ENCODE measurements at places on chromosomes 3 and 15. TPM values are rescaled to one million over a fixed set of nuclear protein-coding genes. Genes with fewer than 3 reads are reported as not detected.

DNA sequence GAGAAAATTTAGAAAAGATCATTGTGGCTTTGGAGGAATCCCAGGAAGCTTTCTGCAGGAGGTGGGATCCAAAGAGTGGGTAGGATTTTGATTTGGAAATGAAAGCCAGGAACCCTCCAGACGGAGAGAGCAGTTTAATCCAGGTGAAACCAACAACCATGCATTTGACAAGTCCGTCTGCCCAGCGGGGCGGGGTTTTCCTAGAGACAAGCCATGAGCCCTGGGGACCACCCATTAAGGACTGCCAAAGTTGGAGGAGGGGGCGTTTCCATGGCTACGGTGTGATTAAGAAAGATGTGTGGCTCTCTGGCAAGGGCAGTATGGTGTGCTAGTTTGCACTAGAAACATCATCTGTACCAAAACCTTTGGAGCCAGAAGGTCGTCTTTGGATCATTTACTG lies 53.4 kb downstream of the SRGAP3 start:
- H3K4me1 ChIP-seq, result no peaks in the 10 kb centered on the region
- DNase-seq, result no peak
- peaks cover 13% of the 10 kb centered on the region for H3K27me3 ChIP-seq
- H3K27ac ChIP-seq, result no peak overlapping the region

GRCh38 chr15:33209575-33210481 lies 15.3 kb upstream of the FMN1 start:
- no peak for DNase-seq
- peaks cover 2% of the 10 kb centered on the region for H3K27me3 ChIP-seq
- no peak overlapping the region for H3K27ac ChIP-seq
- no peaks in the 10 kb centered on the region for H3K36me3 ChIP-seq
- peaks cover 3% of the 10 kb centered on the region for H3K4me1 ChIP-seq
- H3K4me3 ChIP-seq, result no peak overlapping the region

GRCh38 chr3:115699706-115700105 lies 76.4 kb downstream of the GAP43 start:
- H3K27ac ChIP-seq, result no peak overlapping the region
- no peaks in the 10 kb centered on the region for H3K36me3 ChIP-seq
- no peak for DNase-seq

The LMAN1L gene
- total RNA-seq, result 0.36 TPM

DNA sequence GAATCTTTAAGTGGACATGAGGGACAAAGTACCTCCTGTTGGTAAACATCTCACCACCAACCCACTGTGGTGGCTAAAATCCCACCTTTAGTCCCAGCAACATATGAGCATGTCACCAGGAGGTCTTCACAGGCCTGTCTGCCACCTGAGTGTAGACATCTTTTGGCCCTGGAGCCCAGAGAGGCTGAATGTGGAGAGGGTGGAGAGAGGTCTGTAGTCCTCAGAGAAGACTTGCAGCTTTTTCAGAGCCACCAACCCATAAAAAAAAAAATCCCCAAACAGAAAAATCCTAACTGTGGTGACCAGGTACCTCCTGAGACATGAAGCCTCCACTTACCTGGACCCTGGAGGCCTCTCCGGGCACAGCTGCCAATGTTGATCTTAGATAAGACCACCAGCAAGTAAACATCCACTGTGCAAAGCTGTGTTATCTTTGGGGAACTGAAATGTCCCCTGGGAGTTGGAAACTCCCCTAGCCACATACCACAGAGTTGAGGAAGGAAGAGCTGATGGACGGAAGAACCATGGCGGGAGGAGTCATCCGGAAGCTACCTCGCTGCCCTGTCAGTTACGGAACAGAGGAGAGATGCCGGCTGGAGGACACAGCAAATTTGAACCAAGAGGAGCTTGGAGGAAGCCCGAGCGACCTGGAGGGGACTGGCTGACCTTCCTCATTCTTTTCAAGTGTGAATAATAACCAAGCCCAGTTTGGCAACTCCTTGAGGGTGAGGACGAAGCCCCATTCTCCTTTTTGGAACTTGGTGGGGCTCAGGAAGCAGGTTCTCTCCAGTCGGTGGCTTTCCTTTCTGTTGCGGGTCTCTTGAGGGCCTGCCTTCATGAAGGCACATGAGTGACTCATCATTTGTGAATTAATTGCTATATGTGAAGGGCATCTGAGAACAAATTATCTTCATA lies at the start of gene GHRL:
GHRL (minus strand) TSS at position 443 of the 915 bp plus-strand sequence. CDS start 2,767 bp downstream, outside the sequence.
- H3K36me3 ChIP-seq, result peaks cover 55% of the 10 kb centered on the region
- peaks cover 8% of the 10 kb centered on the region for H3K4me1 ChIP-seq
- no peaks in the 10 kb centered on the region for H3K27me3 ChIP-seq
- H3K4me3 ChIP-seq, result peak within 1 kb of the TSS; percentile 41
- DNase-seq, result no peak
- H3K27ac ChIP-seq, result peak within 1 kb of the TSS; percentile 89

DNA sequence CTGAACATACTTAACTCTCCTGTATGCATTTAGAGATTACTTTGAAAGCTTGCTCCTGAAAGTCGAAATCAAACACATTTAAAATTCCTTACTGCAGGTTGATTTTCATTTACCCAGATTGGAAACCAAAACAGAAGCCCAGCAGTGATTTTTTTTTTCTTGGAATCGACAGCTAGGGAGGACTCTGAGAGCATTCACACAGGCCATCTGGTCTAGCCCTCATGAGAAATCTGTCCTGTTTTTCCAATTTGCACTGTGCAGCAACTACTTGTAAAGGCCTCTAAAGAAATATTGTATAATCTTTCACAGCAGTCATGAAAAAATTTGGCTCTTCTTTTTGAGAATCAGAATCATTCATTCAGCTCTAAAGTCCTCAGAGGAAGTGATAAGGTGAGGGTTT lies 179.2 kb downstream of the KCNAB1 start:
- H3K4me3 ChIP-seq, result no peak overlapping the region
- H3K36me3 ChIP-seq, result no peaks in the 10 kb centered on the region
- DNase-seq, result no peak
- H3K27ac ChIP-seq, result no peak overlapping the region
- H3K4me1 ChIP-seq, result no peaks in the 10 kb centered on the region
- peaks cover 23% of the 10 kb centered on the region for H3K27me3 ChIP-seq

The ZIC1 gene
- total RNA-seq, result not detected

DNA sequence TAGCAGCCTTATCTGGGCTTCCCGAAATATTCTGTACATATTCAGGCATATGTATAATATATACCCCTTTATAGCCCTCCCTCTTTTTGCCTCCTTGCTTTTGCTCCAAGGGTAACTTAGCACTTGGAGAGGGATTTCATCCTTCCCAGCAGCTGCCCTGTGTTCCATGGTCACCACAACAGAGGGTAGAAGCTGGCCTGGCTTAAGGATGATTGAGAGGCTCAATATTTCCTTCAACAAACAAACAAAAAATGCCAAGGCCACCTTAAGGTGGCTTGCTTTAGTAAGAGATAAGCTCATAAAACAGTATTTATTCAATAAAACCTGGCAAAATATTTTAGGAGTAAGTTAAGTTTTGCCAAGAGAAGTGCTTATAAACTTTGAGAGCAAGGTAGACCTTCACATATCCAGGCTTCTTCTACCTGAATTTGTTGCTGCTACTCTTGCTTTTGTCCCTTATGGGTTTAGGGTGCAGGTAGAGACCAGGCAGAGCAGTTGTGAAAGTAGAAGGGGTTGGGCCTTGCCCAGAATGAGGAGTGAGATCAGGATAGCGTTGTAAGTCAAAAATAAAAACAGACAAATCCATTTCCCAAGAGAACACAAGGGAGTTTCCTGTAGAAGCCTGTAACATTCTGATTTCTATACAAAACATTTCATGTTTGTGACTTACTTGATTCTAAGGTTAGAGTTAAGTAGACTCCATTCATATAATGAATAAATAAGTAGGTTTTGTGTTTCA lies 52.7 kb upstream of the ATOSA start:
- H3K4me3 ChIP-seq, result no peak overlapping the region
- no peak overlapping the region for H3K27ac ChIP-seq
- H3K4me1 ChIP-seq, result peaks cover 31% of the 10 kb centered on the region
- no peaks in the 10 kb centered on the region for H3K36me3 ChIP-seq
- no peaks in the 10 kb centered on the region for H3K27me3 ChIP-seq
- DNase-seq, result no peak

The PCNP gene
- 205 TPM for total RNA-seq

DNA sequence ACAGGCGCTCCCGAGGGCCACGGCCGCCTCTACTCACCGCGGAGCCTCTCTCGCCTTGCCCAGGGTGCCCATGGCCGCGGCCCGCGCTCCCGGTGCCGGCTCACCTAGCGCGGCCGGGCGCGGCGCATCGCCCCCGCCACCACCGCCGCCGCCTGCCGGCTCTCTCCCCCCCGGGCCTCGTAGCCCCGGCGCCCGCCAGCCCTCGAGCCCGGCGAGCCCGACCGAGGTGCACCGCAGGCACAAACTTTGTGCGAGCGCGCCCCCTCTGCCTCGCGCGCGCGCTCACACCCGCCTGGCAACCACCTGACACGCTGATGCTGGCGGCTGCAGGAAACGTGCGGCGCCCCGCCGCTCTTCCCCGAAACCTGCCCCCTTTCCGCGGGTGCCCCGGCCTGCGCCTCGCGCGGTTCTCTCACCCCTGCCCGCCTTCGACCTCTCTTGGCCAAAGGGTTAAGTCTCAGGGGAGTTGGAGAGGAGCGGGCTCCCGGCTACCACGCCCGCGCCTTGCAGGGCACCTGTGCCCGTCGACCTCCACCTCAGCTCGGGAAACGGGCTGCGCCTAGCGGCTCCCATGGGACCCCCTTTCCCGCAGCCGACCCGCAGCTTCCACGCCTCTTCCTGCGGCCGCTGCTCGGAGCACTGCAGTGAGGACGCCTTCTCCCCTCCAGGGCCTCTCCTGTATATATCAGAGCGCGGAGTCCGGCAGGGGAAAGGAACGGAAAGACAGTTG lies at the start of gene RASGRP1:
RASGRP1 (minus strand) TSS at position 258 of the 730 bp plus-strand sequence; CDS start at position 72, 186 bp downstream.
- peak within 1 kb of the TSS; percentile 99 for H3K27ac ChIP-seq
- peaks cover 55% of the 10 kb centered on the region for H3K4me1 ChIP-seq
- peak within 1 kb of the TSS; percentile 95 for H3K4me3 ChIP-seq
- H3K27me3 ChIP-seq, result no peaks in the 10 kb centered on the region
- peaks cover 43% of the 10 kb centered on the region for H3K36me3 ChIP-seq

- H3K4me3 ChIP-seq, result no peak overlapping the region
- no peaks in the 10 kb centered on the region for H3K27me3 ChIP-seq
- H3K36me3 ChIP-seq, result peaks cover 36% of the 10 kb centered on the region
- DNase-seq, result no peak
Measured at GRCh38 chr3:53286727-53287126, 30.9 kb upstream of the TKT start.

The MRAS gene
- 0.07 TPM for total RNA-seq

The SNX33 gene
- 4.1 TPM for total RNA-seq

- H3K4me3 ChIP-seq, result no peak overlapping the region
- H3K36me3 ChIP-seq, result peaks cover 81% of the 10 kb centered on the region
- no peak for DNase-seq
Measured at GRCh38 chr3:105771392-105771791, 97.4 kb downstream of the CBLB start.

The SPESP1 gene
- 0.51 TPM for total RNA-seq

DNA sequence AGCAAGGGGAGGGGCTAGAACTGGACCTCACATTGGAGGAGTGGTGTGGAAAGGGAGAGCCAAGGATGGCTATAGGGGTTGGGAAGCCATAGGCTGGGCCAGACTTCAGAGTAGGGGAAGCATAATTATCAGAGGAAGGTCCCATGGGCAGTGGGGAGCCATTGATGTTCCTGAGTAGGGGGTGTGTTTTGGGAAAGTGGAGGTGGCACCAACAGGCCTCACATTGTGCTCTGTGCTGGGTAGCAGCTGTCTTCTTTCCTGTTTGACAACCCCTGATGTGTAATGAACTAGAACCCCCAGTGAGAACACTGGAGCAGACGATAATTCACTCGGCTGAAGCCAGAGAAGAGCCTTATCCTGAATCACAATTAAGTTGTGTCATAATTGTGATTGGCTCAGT lies 41.2 kb downstream of the SLC6A11 start:
- H3K4me1 ChIP-seq, result no peaks in the 10 kb centered on the region
- no peaks in the 10 kb centered on the region for H3K36me3 ChIP-seq
- DNase-seq, result no peak
- no peaks in the 10 kb centered on the region for H3K27me3 ChIP-seq

- no peaks in the 10 kb centered on the region for H3K27me3 ChIP-seq
- no peaks in the 10 kb centered on the region for H3K4me1 ChIP-seq
- no peak for DNase-seq
- H3K4me3 ChIP-seq, result no peak overlapping the region
Measured at GRCh38 chr3:105094588-105094987, 272.1 kb upstream of the ALCAM start.

The VEPH1 gene
- not detected for total RNA-seq

- peaks cover 7% of the 10 kb centered on the region for H3K36me3 ChIP-seq
- no peak for DNase-seq
- H3K27ac ChIP-seq, result no peak overlapping the region
- no peaks in the 10 kb centered on the region for H3K27me3 ChIP-seq
- no peak overlapping the region for H3K4me3 ChIP-seq
- H3K4me1 ChIP-seq, result peaks cover 14% of the 10 kb centered on the region
Measured at GRCh38 chr3:18625085-18625484, 199.9 kb upstream of the SATB1 start.

- H3K27me3 ChIP-seq, result peaks cover 37% of the 10 kb centered on the region
- H3K4me3 ChIP-seq, result no peak overlapping the region
- no peak for DNase-seq
- H3K4me1 ChIP-seq, result no peaks in the 10 kb centered on the region
- H3K36me3 ChIP-seq, result no peaks in the 10 kb centered on the region
Measured at GRCh38 chr15:39183164-39183881, 397.6 kb upstream of the THBS1 start.

- H3K27me3 ChIP-seq, result no peaks in the 10 kb centered on the region
- H3K4me3 ChIP-seq, result no peak overlapping the region
- no peak for DNase-seq
- H3K27ac ChIP-seq, result no peak overlapping the region
Measured at GRCh38 chr15:100279446-100279845, 62.3 kb downstream of the ADAMTS17 start.

- no peaks in the 10 kb centered on the region for H3K36me3 ChIP-seq
- H3K27ac ChIP-seq, result no peak overlapping the region
- no peak for DNase-seq
Measured at GRCh38 chr3:34212656-34213055, 414.2 kb downstream of the PDCD6IP start.

DNA sequence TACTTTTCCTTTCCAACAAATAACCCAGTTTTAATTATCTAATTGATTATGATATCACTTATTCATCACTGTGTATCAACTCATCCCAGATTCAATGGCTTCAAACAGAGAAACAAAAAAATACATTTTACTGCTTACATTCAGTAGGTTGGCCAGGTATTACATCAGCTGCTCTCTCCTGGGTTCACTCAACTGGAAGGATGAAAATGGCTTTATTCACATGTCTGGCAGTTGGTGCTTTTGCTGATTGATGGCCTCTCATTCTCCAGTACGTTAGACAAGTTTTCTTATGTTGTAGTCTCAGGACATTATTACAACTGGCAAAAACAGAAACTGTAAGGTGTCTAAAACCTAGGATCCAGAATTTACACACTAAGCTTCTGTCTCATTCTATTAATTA lies 811.0 kb upstream of the ALCAM start:
- no peak for DNase-seq
- no peaks in the 10 kb centered on the region for H3K36me3 ChIP-seq
- no peak overlapping the region for H3K27ac ChIP-seq
- no peaks in the 10 kb centered on the region for H3K4me1 ChIP-seq

Measured in activated CD4-positive, alpha-beta T cell treated with anti-CD3 and anti-CD28 coated beads, Interleukin-2, amount 10 ng/mL, durations not matched to agents 24 days and 14 days (primary cell).